H7 (cell line): ENCODE measurements at places on chromosomes 12 and 14.

DNA sequence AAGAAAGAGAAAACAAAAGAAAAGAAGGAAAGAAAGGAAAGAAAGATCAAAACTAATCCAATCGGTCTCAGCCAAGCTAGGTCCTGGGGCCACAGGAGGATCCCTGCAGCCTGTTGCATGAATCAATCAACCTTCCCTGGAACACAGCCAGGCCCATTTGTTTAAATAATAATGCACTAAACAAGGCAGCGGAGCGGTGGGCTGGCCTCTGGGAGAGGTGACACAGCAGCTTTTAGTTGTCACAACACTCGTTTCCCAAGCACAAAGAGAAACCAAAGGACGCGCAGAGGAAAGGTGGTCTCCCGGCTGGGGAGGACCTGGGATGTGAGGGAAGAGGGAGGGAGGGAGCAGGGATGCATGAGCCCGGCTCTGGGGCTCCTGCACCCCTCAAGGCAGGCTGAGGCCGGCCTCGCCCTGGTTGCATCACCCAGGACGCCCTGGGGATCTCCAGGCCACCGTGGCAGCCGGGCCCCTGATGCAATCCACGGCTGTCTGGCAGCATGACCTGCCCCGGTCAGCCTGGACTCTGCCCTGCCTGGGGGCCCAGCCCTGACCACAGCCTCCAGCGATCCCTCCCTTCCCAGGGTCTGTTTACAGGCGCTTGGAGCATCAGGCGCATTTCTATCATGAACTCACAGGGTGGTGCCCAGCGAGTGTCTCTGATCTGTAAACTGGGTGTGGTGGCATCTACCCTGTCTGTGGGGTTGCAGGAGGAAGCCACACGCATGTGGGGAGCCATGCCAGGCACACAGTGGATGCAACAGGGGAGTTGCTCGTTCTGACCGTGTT is 32.5 kb downstream of the MMP17 start:
- DNase-seq = peak; percentile 84

GRCh38 chr12:117890644-117891043 is 78.1 kb downstream of the KSR2 start:
- no peak for DNase-seq

- DNase-seq = no peak
Observed at GRCh38 chr14:36271939-36272907, 48.2 kb downstream of the MBIP start.

DNA sequence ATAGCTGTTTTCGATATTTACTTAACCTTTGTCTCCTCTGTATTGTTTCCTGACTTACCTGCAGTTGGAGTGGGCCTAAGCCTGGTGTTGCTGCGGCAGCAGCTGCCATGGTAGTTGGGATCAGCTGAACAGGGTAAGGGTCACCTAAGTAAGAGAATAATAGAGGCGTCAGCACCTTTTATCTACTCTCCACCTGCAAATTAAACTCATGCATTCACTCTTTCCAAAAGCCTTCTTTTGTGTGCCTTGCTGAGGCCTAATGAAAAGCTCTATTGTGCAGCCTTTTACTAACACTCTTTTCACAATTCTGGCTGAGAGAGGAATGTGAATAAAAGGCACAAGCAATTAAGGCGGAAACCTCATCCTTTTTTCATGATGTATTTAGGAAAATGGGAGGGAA is 308.7 kb downstream of the SOX5 start:
- DNase-seq = peak; percentile 15

DNA sequence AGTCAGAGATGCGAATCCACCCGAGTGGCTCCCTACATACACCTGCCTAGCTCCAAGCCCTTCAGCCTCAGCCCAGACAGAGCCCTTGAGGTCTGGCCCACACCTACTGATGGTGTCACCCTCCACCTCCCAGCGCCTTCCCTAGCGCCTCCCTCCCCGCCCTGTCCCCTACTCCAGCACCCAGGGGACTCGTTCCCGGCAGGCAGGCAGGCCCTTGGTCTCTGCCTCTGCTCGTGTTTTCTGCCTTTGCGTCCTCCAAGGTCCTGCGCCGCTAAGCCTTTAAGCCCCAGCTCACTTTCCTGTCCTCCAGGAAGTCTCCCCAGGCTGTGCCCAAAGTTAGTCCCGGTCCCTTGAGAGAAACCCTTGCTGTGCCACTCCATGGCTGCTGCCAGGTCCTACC is 12.7 kb downstream of the INF2 start:
- no peak for DNase-seq

DNA sequence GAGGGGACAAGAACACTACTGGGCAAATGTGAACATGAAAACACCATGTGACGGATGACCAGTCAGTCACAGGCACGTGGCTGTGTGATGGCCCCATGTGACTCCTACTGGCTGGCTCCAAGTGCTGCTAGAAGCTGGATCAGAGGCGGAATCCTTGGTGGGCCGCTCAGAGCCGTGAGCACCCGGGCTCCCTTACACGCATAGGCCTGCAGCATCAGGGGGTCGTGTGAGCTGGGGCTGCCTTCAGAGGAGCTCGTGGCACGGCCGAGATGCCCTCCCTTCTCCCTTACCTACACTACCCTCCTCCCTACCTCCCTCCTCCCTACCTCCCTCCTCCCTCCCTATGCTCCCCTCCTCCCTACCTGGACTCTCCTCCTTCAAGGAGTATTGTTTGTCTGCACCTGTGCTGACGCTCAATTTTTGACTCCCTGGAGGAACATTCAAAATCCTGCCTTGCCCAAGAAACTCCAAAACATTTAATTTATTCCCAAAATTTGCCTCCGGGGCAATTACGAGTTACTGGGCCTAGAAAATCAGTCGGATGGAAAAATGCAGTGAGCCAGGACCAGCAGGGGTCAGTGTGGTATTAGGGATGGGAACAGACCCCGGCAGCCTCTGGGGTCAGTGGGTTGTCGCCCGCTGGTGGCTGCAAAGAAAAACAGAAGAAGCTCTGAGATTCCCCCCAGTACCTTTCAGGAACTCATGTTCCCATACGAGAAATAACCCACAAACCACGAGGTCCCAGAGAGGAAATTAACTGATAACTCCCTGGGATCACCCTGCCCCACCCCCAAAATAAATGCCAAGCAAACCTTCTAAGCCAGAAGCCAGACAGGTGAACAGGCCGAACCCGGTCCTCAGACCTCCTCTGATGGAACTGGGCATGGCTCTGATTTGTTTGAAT is 61.3 kb downstream of the C14orf132 start:
- peak; percentile 92 for DNase-seq

DNA sequence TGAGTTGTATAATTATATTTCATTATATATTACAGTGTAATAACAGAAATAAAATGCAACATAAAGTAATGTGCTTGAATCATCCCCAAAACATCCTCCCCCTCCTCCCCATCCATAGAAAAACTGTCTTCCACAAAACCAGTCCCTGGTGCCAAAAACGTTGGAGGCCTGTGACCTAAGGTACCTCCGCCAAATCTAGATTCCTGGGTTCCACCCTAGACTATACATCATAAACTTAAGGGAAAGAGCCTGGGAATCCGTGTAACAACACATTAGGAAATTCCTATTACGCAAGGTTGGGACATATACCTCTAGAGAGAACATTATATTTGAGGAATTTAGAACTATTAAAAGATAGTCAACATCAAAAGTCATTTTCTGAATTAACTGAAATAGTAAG is 38.0 kb downstream of the SPPL3 start:
- DNase-seq = no peak

DNA sequence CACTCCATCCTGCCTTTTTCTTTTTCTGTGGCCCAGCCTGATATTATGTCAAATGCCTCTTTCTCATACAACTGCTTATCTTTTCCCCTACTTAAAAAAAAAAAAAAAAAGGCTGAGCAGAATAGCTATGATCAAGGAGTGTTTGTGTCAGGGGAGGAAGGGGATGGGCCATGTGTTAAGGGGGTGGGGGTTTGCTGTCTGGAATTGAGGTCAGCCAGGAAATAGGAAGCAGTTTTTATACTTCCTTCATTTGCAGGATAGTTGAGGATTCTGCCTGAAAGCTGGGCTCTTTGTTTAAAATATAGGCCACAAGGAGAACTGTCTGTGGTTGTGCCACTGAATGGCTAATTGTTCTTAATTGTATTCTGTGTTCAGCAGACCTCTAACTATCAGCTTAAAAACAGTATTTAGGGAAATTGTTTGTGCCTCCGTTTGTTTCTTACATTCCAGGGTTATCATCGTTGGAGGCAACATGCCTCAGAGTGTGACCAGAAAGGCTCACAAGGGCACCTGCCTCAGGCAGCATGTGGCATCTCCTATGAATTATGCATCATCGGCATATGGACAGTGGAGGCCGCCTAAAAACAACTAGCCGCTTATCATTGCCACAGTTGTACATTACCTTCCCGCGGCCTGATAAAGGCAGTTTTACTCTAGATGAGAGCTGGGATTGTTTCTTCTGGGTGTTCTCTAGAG is 96.0 kb downstream of the SRGAP1 start:
- DNase-seq = no peak

- no peak for DNase-seq
Observed at GRCh38 chr14:103367995-103368394, 17.2 kb upstream of the MARK3 start.

DNA sequence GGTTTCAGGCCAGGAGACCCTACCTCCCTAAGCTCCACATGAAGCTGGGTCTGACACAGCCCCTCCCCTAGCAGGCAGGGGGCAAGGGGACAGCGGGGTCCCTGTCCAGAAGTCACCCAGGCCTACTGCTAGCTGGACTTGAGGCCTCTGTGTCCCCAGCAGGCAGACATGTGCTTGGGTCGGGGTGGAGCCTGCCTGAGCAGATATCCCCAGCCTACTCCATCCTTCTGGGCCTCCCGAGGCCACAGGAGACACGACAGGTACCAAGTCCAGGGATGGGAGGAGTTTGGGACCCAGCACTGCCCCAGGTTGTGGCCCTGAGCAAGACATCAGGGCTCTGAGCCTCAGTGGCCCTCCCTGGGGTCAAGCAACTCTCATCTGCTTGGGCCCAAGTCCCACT is 105.2 kb upstream of the EIF5 start:
- no peak for DNase-seq

GRCh38 chr12:77847060-77847541 is 16.4 kb downstream of the NAV3 start:
- DNase-seq = no peak

DNA sequence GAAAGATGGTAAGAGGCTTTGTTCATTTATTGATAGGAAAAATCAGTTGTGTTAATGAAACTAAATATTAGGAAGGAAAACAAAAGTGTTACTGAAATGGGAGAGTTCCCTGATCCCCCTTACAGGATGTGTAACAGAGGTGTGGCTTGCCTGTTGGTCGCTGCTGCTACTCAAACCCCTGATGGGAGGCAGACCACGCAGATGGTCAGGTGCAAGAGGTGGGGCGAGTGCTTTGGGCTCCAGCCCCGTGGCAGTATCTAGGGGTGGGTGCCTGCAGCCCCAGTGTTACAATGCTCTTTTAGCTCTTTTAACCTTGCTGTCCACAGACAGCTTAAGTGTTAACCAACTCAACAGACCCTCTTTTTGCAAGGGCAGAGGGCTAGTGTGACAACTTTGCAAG is 319.6 kb upstream of the DCN start:
- no peak for DNase-seq

DNA sequence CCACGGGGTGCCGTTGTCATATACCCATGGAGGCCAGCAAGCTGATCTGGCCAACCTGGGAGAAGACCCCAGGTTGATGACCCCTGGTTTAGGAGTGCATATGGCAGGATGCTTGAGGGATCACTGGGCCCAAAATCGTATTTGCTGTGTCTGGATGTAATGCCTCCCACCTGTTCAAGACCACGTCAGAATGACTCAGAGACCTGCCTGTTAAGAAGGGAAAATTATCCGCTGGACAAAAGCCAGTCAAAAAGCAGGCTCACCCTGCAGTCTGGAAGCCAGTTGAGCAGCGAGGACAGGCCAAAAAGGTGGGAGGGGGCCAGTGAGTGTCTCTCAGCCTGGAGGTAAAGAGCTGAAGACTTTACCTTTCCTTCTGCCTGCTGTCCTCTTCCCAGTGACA is 449.2 kb downstream of the DPF3 start:
- DNase-seq = no peak

DNA sequence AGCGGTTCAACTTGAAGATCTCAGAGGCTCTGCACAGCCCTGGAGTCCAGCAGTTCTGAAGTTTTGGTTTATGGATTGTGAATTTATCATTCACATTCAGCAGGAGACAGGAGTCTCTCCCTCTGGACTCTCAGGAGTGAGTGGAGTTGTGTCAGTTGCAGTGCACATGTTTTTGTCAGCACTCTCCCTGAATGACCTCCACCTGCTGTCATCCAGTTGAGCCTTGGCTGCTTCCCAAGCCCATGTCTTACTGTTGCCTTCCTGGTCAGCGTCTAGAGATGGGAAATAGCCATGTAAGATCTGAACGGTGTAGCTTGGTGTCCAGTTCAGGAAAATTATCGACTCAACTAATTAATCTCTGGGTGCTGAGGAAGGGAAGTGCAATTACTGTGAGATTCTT is 133.2 kb downstream of the PRKCH start:
- no peak for DNase-seq

DNA sequence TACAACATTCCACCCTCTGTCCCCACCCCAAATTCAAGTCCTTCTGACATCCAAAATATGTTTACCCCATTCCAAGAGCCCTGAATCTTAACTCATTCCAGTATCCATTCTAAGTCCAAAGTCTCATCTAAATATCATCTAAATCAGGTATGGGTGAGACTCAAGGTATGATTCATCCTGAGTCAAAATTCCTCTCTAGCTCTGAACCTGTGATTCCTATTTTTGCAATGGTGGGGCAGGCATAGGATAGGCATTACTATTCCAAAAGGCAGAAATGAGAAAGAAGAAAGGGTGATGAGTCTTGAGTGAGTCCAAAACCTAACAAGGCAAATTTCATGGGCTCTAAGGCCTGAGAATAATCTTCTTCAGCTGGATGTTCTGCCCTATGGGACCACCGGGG is 140.3 kb upstream of the FAR2 start:
- no peak for DNase-seq

DNA sequence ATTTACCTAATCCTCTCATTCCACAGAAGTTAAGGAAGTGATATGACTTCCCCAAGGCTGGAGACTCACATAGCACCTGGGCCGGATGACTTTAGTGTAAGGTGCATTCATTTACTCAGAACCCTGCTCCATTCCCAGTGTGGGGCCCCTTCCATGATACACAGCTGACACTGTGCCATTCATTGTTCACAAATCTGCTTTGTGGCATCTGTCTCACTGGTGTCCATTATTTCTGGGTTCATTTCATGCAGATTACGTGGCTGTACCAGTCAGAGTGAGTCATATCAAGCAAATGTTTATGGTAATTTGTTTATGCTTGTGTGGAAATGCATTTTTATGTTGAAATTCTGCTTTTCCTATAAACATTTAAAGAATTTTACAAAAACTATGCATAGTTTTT is 5.2 kb downstream of the ANO4 start:
- no peak for DNase-seq
